ENCODE measurements at places on chromosomes 11 and 22.

DNA sequence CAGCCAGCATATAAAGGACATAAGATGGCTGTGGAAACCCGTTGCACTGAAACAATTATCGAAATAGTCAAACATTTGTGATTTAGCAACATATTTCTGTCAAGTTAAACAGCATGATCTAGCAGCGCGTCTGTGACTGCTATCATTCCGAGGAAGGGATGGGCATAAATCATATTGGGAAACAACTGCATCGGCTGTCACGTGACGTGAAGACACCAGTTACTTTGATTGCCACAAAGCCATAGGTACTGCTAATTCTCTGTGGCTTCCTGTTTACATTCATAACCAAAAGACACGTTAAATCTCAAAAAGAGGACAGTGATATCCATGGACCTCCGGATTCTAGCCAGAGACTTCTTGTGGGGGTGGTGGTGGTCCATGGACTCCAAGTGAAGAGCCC lies 87.8 kb downstream of the CACNA1I start:
- H3K36me3 ChIP-seq, result no peaks in the 10 kb centered on the region
- H3K4me1 ChIP-seq, result no peaks in the 10 kb centered on the region
- no peak for DNase-seq
- no peak overlapping the region for H3K27ac ChIP-seq
- H3K4me3 ChIP-seq, result no peak overlapping the region

DNA sequence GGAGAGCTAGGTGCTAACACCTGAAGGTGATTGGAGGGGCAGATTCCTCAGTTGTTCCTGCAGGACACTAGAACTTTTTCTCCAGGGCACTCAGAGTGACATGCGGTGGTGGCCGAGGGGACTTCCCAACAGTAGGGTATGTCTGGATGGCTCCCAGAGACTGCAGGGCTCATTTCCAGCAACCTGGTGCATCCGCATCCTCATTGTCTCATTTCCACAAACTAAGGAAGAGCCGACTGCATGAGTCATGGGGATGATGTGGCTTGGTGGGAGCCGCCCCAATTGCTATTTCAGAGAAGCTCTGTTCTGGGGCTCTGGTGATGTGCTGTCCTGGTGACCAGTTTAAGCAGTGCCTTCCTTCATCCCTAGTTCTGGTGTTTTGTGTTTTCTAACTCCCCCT lies 2.8 kb upstream of the ROBO4 start:
- no peak for DNase-seq
- no peaks in the 10 kb centered on the region for H3K27me3 ChIP-seq
- H3K27ac ChIP-seq, result no peak overlapping the region
- H3K4me1 ChIP-seq, result no peaks in the 10 kb centered on the region

GRCh38 chr11:94175535-94175934 lies 46.9 kb downstream of the PANX1 start:
- H3K4me3 ChIP-seq, result no peak overlapping the region
- H3K4me1 ChIP-seq, result no peaks in the 10 kb centered on the region
- DNase-seq, result no peak
- H3K27ac ChIP-seq, result no peak overlapping the region
- H3K27me3 ChIP-seq, result no peaks in the 10 kb centered on the region

DNA sequence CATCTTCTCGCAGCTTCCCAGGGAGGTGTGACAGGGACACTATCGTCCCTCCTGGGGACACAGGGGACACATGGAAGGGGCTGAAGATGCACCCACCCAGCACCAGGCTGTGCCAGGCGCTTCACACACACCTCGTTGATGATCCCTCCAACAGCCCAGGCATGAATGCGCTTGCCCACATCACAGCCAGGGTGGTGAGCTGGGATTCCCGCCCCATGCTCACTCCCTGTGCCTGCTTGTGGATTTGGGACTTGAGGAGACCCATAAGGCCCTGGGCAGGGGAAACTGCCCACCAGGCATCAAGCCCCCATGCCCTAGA lies 57.8 kb downstream of the OTOG start:
- no peaks in the 10 kb centered on the region for H3K4me1 ChIP-seq
- no peak overlapping the region for H3K27ac ChIP-seq
- H3K4me3 ChIP-seq, result no peak overlapping the region
- no peaks in the 10 kb centered on the region for H3K27me3 ChIP-seq
- no peak for DNase-seq

GRCh38 chr11:14015711-14016110 lies 53.2 kb downstream of the SPON1 start:
- no peak overlapping the region for H3K4me3 ChIP-seq
- no peak overlapping the region for H3K27ac ChIP-seq
- no peaks in the 10 kb centered on the region for H3K36me3 ChIP-seq
- no peaks in the 10 kb centered on the region for H3K27me3 ChIP-seq

- H3K4me1 ChIP-seq, result peaks cover 17% of the 10 kb centered on the region
These were observed 24.8 kb upstream of the ADORA2A start for GRCh38 chr22:24402460-24403192.

DNA sequence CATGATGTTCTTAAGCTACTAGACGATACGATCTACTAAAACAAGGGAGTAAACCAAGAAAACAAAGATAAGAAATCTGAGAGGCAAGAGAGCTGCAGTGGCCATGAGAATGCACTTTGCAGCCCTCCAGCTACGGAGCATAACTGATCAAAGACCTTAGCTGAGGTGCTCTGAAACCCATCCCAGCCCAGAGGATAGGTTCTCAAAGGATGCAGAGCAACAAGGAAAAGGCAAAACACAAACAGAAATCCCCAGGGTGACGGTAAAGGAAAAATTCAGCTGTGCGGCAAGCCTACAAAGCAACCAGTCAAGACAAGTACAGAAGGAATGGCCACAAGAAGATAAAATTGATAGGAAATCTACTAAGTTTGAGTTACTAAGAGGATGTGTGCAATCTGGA lies 32.5 kb upstream of the CFAP300 start:
- no peak overlapping the region for H3K27ac ChIP-seq
- no peaks in the 10 kb centered on the region for H3K36me3 ChIP-seq
- H3K4me1 ChIP-seq, result peaks cover 6% of the 10 kb centered on the region
- H3K27me3 ChIP-seq, result no peaks in the 10 kb centered on the region
- DNase-seq, result no peak
- no peak overlapping the region for H3K4me3 ChIP-seq

- no peaks in the 10 kb centered on the region for H3K27me3 ChIP-seq
- H3K4me3 ChIP-seq, result peak overlapping the region; percentile 55
- no peaks in the 10 kb centered on the region for H3K4me1 ChIP-seq
- DNase-seq, result no peak
These were observed 4.0 kb downstream of the STIM1 start for GRCh38 chr11:3859373-3859881.

DNA sequence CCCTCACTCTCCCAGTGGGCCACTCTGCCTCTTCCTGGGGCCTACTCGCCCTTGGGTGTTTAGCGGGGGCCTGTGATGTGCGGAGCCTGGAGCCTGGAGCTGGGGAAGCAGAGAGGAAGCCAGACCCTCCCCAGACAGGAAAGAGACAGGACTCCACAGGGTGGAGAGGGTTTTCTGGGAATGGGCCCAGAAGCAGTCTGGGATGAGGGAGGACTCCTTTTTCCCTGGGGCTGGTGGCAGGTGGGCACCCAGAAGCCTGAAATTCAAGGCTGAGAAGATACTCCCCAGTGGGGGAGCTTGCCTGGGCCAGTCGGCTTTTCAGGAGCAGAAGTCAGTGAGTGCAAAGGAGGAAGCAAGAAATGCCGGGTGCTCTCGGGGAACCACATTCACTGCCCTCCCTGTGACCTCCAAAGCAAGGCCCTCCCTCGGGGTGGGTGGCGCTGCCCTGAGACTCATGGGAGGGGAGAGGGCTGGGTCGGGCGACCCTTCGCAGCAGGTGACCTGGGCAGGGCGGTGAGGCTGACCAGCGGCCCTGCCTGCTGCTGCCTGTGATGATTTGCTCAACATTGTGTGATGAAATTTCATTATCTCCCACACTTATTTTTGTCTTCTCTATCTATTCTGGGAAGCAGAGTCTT lies 1377.4 kb downstream of the BRD1 start:
- no peaks in the 10 kb centered on the region for H3K4me1 ChIP-seq
- H3K4me3 ChIP-seq, result no peak overlapping the region
- H3K27me3 ChIP-seq, result peaks cover 43% of the 10 kb centered on the region
- H3K27ac ChIP-seq, result no peak overlapping the region
- no peak for DNase-seq
- no peaks in the 10 kb centered on the region for H3K36me3 ChIP-seq

- H3K4me3 ChIP-seq, result peak overlapping the region; percentile 86
- H3K4me1 ChIP-seq, result peaks cover 6% of the 10 kb centered on the region
- H3K27me3 ChIP-seq, result no peaks in the 10 kb centered on the region
- peak overlapping the region; percentile 100 for H3K27ac ChIP-seq
These were observed 1.2 kb downstream of the DDX17 start for GRCh38 chr22:38504731-38505540.

GRCh38 chr11:4881860-4882500 lies at the start of gene OR51T1:
OR51T1 (plus strand) TSS chr11:4881900; CDS start chr11:4881900, 0 bp downstream.
- no peaks in the 10 kb centered on the region for H3K4me1 ChIP-seq
- H3K4me3 ChIP-seq, result no peak within 1 kb of the TSS
- DNase-seq, result no peak
- no peak within 1 kb of the TSS for H3K27ac ChIP-seq
- no peaks in the 10 kb centered on the region for H3K36me3 ChIP-seq

DNA sequence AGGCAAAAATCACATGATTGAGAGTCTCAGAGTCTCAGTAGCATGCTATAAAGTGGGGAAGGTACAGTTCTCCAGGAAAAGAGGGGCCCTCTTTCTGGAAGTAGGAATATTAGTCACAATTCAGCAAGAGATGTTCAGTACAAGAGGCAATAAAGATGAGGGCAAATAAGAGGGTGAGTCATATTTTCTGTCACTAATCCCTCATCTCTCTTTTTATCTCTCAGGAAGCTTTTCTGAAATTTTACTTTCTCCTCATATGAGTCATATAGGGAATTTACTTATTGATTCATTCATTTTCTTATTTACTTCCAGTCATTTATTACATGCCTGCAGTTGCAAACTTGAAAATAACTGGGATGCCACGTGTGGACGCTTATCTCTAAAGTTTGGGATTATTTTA lies 3.4 kb upstream of the NXPE1 start:
- H3K4me1 ChIP-seq, result no peaks in the 10 kb centered on the region
- H3K4me3 ChIP-seq, result no peak overlapping the region
- no peak overlapping the region for H3K27ac ChIP-seq
- H3K36me3 ChIP-seq, result no peaks in the 10 kb centered on the region
- no peak for DNase-seq
- H3K27me3 ChIP-seq, result no peaks in the 10 kb centered on the region

DNA sequence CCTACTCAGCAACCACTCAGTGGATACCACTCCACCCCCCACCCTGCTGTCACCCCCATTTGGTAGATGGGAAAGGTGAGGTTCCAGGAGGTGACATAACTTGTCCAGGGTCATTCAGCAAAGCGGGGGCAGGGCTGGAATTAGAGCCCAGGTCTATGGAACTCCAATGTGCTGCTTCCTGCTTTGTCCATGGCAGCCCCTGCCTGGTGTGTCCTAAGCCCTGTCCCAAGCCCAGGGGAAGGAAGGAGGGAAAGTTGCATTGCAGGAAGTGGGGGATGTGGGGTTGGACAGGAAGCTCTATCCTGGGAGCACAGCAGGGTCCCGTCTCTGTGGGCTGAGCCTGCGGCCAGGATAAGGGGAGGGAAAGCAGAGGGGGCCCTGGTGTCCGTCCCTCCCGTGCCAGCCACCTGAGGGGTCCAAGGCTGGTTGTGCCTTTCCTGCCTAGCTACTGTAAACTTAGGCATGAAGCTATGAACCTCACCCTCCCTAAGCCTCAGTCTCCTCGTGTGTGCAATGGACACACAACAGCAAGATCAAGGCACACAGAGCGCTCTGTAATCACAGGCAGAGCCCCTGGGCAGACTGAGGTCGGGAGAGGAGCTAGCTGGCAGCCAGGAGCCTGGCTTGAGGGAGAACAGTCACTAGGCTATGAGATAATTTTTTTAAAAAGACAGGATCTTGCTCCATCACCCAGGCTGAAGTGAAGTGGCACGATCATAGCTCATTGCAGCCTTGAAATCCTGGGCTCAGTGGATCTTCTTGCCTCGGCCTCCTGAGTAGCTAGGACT lies 12.9 kb downstream of the GAL3ST1 start:
- H3K4me3 ChIP-seq, result no peak overlapping the region
- no peaks in the 10 kb centered on the region for H3K27me3 ChIP-seq
- no peaks in the 10 kb centered on the region for H3K36me3 ChIP-seq
- DNase-seq, result no peak
- H3K27ac ChIP-seq, result no peak overlapping the region

DNA sequence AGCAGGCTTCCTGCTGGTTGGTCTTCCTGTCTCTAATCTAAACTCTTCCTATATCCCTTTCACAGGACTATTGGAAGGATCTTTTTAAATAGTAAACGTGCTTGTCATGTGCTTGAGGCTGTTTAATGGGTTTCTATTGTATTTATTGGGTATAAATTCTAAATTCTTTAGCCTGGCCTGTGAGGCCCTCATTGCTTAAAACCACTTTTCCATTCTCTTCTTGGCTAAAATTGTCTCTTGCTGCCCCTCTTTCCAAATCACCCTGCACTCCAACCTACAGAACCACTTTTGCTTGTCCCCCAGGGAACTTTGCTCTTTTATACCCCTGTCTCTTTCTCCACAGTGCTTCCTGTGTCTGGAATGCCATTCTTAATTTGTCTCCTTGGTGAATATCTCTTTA lies 46.4 kb upstream of the MUC15 start:
- no peaks in the 10 kb centered on the region for H3K27me3 ChIP-seq
- H3K4me1 ChIP-seq, result no peaks in the 10 kb centered on the region
- no peaks in the 10 kb centered on the region for H3K36me3 ChIP-seq
- H3K4me3 ChIP-seq, result no peak overlapping the region
- DNase-seq, result no peak

GRCh38 chr11:117704395-117705100 lies 92.5 kb downstream of the DSCAML1 start:
- H3K4me3 ChIP-seq, result no peak overlapping the region
- DNase-seq, result no peak
- no peaks in the 10 kb centered on the region for H3K27me3 ChIP-seq
- no peaks in the 10 kb centered on the region for H3K36me3 ChIP-seq
- H3K27ac ChIP-seq, result no peak overlapping the region

GRCh38 chr22:39999144-39999757 lies 4.5 kb downstream of the FAM83F start:
- peaks cover 28% of the 10 kb centered on the region for H3K4me1 ChIP-seq
- H3K27ac ChIP-seq, result peak overlapping the region; percentile 68
- no peaks in the 10 kb centered on the region for H3K36me3 ChIP-seq
- no peak for DNase-seq
- H3K27me3 ChIP-seq, result no peaks in the 10 kb centered on the region

DNA sequence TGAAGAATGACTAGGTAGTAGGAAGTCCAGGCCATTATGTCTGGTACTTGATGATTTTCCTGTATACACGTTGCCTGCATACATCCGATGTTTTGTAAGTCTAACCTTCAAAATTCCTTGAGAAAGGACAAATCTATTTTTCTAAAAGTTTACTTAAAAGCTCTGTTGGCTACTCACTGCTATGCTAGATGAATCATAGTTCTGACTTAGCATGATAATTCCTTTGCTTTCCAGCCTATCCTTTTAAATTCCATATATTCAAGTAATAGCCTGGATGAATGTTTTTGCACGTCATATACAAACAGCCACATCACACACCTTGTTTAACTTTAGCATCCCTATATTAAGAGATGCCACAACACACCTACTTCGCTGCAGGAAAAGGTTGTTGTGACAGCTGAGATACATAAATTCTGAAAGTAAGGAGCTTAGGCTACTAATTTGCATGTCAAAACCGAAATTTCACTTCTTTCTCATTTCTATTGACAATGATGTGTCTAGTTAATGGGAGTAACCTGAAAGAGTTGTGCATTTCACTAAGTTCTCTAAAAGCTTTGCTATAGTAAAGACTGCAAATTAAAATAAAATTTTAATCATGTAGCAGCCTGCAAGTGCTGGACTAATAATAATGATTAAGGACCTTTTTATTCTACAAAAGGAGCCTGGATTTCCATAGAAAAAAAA lies 1116.4 kb downstream of the JRKL start:
- no peaks in the 10 kb centered on the region for H3K36me3 ChIP-seq
- no peak overlapping the region for H3K27ac ChIP-seq
- DNase-seq, result no peak
- no peaks in the 10 kb centered on the region for H3K27me3 ChIP-seq
- no peak overlapping the region for H3K4me3 ChIP-seq
